ENCODE measurements at places on chromosomes 1 and 21.

DNA sequence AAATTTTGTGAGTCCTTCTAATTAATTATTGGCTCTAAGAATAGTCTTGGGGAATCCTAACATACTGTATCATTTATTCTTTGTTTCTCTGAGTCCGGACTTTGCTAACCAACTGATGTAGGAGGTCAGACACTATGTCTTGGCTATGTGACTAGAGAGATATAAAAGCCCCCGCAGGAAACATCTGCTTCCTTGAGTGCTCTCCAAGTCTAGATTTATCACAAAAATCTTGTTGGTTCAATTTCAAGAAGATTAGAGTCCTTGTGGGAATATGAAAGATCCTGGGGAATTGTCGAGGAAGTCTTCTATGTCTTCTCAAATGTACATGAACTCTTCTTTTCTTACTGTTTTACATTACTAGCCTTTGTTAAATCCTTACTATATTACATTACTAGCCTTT lies 1712.5 kb downstream of the NCAM2 start:
- no peak for DNase-seq
- no peaks in the 10 kb centered on the region for H3K4me1 ChIP-seq
- no peak overlapping the region for H3K27ac ChIP-seq
- H3K27me3 ChIP-seq = no peaks in the 10 kb centered on the region
- no peak overlapping the region for H3K4me3 ChIP-seq

- H3K27ac ChIP-seq = no peak overlapping the region
- peaks cover 44% of the 10 kb centered on the region for H3K4me1 ChIP-seq
- no peak for DNase-seq
- no peaks in the 10 kb centered on the region for H3K36me3 ChIP-seq
- no peaks in the 10 kb centered on the region for H3K27me3 ChIP-seq
Observed at GRCh38 chr1:115065021-115065420, 24.3 kb downstream of the TSPAN2 start.

- no peak for DNase-seq
- H3K4me1 ChIP-seq = peaks cover 17% of the 10 kb centered on the region
- no peak overlapping the region for H3K4me3 ChIP-seq
- H3K27ac ChIP-seq = no peak overlapping the region
- peaks cover 4% of the 10 kb centered on the region for H3K36me3 ChIP-seq
- H3K27me3 ChIP-seq = no peaks in the 10 kb centered on the region
Observed at GRCh38 chr1:183896466-183897048, 91.6 kb downstream of the RGL1 start.

DNA sequence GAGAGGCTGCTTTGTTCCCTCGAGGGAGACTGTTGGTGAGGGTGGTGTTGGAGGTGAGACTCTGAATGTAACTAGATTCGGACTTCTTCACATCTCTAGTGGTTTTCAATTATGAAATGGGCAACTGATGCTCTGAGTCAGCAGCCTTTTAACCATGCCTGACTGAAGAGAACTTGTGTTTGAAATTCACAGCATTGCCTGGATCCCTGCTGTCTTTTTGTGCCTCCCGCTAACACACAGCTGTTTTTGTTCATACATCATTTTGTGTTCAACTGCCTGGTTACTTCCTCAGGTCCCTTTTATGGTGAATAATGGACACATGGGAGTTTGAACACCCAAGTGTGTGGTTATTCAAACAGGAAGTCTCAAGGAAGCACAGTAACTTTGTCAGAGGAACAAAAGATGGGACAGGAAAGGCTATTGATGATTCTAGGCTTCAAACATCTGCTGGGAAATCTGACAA lies 16.8 kb downstream of the LAMC1 start:
- H3K27ac ChIP-seq = no peak overlapping the region
- peaks cover 94% of the 10 kb centered on the region for H3K27me3 ChIP-seq
- H3K36me3 ChIP-seq = no peaks in the 10 kb centered on the region
- no peaks in the 10 kb centered on the region for H3K4me1 ChIP-seq
- DNase-seq = no peak

GRCh38 chr21:38243732-38244406 lies 12.9 kb upstream of the KCNJ15 start:
- H3K4me3 ChIP-seq = no peak overlapping the region
- DNase-seq = no peak
- H3K4me1 ChIP-seq = peaks cover 30% of the 10 kb centered on the region
- H3K27me3 ChIP-seq = peaks cover 15% of the 10 kb centered on the region
- peak overlapping the region; percentile 91 for H3K27ac ChIP-seq

GRCh38 chr1:203316626-203317093 lies 11.3 kb downstream of the BTG2 start:
- peaks cover 36% of the 10 kb centered on the region for H3K4me1 ChIP-seq
- peak overlapping the region; percentile 9 for H3K27ac ChIP-seq
- peaks cover 25% of the 10 kb centered on the region for H3K36me3 ChIP-seq
- H3K4me3 ChIP-seq = no peak overlapping the region
- DNase-seq = no peak

- H3K4me1 ChIP-seq = peaks cover 39% of the 10 kb centered on the region
- no peaks in the 10 kb centered on the region for H3K27me3 ChIP-seq
- H3K27ac ChIP-seq = peak overlapping the region; percentile 38
Observed at GRCh38 chr1:167676205-167676915, 45.4 kb upstream of the MPZL1 start.

GRCh38 chr1:210662291-210663050 lies 333.8 kb downstream of the HHAT start:
- H3K4me1 ChIP-seq = peaks cover 5% of the 10 kb centered on the region
- no peak for DNase-seq
- no peaks in the 10 kb centered on the region for H3K27me3 ChIP-seq
- H3K4me3 ChIP-seq = no peak overlapping the region
- H3K36me3 ChIP-seq = no peaks in the 10 kb centered on the region

All from activated naive CD8-positive, alpha-beta T cell treated with anti-CD3 and anti-CD28 coated beads for 36 hours (primary cell).